CD8-positive, alpha-beta memory T cell (primary cell): ENCODE measurements at places on chromosomes 6 and 20. TPM values are rescaled to one million over a fixed set of nuclear protein-coding genes. Genes with fewer than 3 reads are reported as not detected.

C20orf204 gene
- 2.7 TPM for total RNA-seq

GPR31 gene
- total RNA-seq: not detected

PDYN gene
- total RNA-seq: not detected

GNMT gene
- total RNA-seq: 0.51 TPM

NKX2-2 gene
- total RNA-seq: not detected

NFKBIL1 gene
- 13.8 TPM for total RNA-seq

LST1 gene
- 22.0 TPM for total RNA-seq

RBPJL gene
- not detected for total RNA-seq

CCN6 gene
- total RNA-seq: not detected
